ENCODE measurements at places on chromosomes 16 and 17.

- DNase-seq: no peak
Measured at GRCh38 chr16:68155425-68155824, 70.3 kb downstream of the NFATC3 start.

- DNase-seq: no peak
Measured at GRCh38 chr17:49952912-49953497, 16.0 kb upstream of the DLX4 start.

DNA sequence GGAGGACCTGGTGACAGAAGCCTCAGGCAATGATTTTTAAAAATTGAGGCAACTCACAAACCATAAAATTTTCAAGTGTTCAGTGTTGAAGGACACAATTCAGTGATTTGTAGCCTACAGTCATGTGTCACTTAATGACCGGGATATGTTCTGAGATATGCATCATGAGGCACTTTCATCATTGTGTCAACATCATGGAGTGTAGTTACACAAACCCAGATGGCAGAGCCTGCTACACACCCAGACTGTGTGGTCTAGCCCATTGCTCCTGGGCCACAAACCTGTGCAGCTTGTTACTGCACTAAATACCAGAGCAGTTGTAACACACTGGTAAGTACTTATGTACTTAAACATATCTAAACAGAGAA, 1.6 kb downstream of the PRSS41 start:
- no peak for DNase-seq

DNA sequence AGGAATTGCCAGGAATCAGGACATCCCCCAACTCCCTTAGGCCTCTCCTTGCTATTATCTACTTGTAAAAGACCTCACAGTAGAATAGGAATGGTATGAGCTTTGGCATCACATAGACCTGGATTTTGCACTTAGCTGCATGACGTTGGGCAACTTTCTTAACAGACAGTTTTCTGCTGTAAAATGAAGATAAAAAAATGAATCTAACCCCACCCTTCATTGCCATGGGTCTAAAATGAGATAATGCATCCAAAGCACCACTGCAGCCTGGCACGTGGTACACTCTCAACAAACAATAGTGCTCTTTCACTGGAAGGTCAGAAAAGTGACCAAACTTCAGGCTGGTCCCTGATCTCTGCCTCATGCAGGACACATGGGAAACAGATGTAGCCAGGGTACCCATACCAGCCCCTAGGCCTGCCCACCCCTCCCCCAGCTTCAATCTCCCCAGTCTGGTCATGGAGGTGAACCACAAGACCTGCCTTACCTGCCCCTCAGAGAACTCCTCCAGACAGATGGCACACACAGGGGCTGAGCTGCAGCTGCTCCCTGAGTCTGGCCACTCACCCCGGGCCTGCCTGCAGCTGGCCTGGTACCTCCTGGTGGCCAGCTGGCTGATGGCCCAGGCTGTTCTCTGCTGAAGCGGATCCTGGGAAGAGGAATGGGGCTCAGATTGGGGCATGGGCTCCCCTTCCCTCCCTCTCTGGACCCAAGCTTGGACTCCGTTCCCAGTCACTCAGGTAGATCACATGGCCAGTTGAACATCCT, 8.5 kb upstream of the SUPT4H1 start:
- no peak for DNase-seq

DNA sequence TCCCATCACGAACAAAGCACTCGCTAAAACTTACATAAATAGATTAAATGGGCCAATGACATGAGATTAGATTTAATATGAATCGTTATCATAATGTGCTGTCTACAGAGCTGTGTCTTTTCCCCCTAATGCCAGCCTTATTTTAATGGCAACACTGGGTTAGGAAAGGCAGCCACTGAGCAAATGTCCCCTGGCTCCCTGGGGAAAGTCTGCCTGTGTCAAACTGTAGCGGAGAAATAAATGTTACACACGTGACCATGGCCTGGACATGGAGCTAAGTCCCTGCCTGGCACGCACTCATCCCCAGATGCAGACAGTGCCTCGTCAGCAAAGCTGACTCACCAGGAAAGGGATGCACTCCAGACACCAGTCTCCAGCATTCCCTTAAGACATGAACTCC, 61.3 kb upstream of the SDK2 start:
- DNase-seq: peak; percentile 34

- DNase-seq: no peak
Measured at GRCh38 chr17:5962371-5962770, 107.8 kb upstream of the WSCD1 start.

DNA sequence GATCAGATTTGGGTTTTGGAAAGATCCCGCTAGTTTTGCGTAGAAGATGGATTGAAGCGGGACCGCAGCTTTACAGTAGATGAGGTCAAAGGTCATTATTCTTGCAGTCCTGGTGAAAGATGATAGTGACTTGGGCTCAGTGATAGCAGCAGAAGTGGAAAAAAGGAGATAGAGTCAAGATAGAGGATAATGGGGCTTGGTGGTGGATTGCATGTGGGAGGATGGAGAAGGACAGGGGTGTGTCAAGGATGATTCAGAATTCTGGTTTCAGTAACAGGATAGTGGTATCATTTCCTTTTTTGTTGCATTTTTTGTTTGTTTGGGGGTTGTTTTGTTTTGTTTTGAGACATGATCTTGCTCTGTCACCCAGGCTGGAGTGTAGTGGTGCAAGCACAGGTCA, 28.7 kb downstream of the CHD9NB start:
- no peak for DNase-seq

DNA sequence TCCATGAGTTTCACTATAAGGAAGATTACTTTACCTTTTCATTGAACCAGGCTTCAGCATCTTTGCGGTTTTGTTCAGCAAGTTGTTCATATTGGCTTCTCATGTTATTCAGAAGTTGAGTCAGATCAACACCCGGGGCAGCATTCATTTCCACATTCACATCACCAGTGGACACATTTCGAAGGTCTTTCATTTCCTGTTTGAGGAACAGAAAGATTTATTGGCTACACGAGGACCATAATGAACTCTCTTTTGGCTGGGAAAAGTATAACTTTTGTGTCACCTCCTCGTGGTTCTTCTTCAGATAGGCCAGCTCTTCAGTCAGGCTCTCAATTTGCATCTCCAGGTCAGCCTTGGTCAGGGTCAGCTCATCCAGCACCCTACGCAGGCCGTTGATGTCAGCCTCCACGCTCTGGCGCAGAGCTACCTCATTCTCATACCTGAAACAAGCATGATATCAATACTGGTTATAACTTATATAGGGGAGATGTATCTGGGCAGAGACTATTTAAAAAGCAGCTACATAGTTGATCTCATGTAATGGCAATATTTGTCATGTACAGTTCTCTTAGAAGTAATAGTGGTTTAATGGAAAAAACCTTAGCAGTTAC, 2.1 kb downstream of the KRT10 start:
- no peak for DNase-seq

DNA sequence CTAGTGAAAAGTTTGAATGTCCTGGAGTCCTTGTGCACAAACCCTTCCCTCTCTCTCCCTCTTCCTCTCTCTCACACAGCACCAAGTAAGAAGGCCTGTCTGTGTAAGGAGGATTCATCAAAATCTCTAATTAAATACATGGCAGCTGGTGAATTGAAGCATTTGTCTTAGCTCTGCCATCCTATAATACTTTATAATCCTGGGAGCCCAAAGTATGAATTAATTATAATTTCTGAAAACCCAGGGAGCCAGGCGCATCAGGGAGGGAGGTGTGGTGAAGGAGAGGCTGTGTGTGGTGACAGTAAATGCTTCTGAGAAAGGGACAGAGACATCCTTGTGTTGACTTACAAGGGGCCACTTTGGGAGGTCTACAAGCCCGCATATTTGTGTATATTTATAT, 691.4 kb upstream of the EEF2KMT start:
- DNase-seq: no peak

DNA sequence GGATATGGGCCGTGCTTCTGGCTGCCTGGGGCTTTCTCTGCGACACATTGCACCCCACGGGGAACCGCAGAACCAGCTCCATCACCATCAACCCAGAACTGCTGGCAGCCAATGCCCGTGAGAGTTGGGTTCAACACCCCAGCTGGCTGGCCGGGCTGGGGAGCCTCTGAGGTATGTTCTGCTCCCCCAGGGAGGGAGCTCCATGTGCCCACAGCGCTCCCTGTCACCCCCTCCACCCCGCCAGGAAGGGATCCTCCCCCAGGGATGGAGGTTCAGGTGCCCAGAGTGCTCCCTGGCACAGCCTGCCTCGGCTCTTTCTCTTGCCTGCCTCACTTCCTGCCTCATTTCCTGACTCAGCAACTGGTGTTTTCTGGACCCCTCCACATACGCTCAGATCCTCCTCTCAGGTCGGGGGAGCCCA, 24.2 kb upstream of the MPRIP start:
- no peak for DNase-seq

GRCh38 chr16:77223184-77223583, 24.0 kb downstream of the SYCE1L start:
- DNase-seq: no peak

GRCh38 chr16:10668322-10669045, 26.2 kb downstream of the TEKT5 start:
- DNase-seq: peak; percentile 35

- DNase-seq: no peak
Measured at GRCh38 chr17:13933441-13934276, 135.6 kb upstream of the COX10 start.

DNA sequence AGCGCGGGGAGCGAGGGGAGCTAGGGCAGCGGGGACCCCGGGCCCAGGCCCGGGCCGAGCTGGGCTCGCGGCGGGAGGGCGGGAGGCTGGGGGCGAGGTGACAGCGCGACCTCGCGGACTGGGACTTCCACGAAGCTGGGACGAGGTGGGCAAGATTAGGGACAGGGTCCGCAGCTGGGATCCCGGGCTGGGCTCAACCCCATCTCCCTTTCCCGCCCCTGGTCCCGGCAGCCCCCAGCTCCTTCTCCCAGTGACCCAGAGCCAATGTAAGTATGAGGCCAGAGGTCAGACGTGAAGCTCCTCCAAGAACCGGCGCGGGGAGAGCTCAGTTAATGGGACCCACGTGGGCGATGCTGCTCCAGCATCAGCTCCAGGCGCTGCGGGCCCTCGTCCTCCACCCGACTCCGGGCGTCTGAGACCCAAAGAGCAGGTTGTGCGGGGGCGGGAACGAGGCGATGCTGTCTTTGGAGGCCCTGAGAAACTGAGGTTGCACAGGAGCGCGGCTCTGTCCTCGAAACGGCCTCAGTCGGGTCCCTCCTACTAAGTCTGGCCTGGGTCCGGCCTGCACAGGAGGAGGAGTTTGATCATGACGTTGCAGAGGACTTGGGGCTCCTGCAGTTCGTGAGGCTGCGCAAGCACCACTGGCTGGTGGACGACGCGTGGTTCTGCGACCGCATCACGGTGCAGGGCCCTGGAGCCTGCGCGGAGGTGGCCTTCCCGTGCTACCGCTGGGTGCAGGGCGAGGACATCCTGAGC, 585 bp downstream of the ALOX12 start:
- no peak for DNase-seq

DNA sequence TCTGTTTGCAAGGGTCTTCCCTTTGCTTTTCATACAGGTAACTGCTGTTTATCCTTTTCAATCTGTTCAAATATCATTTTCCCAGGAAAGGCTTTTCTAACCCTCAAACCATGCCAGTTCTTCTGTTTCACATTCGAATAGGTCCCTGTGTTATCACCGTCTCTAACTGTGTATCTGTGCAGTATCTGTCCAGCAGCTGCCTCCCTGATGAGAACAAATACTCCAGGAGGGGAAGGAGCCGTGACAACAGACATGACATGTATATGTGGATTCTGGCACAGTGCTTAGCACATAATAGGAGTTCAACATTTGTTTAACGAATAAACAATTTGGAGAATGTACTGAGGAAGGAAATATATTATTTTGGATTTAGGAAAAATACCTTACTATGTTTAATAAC, 95.7 kb downstream of the STX8 start:
- DNase-seq: no peak

DNA sequence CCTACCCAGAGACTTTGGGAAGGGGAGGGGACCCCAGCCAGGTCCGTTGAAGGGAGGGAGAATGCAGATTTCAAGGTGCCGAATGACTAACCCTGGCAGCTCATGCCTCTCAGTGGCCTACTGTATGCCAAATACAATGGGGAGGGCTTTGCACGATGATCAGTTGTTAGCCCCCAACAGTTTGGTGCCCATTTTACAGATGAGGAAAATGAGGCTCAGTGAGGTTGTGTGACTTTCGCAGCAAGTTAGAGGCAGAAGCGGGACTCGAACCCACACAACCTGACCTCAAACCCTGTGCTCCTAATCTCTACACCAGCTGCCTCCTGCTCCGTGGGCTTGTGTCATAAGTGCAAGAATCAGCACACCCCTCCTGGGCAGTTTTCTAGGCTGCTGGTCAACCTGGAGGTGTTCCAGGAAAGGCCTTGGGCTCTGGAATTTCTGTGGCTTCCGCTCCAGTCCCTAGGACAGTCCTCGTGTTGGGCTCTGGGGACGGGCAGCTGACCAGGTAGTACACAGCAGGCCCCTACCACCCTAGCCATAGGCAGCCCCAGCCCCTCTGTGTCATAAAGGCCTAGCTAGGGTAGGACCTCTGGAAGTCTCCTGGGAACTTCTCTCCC, 11.9 kb upstream of the NAGPA start:
- DNase-seq: no peak

DNA sequence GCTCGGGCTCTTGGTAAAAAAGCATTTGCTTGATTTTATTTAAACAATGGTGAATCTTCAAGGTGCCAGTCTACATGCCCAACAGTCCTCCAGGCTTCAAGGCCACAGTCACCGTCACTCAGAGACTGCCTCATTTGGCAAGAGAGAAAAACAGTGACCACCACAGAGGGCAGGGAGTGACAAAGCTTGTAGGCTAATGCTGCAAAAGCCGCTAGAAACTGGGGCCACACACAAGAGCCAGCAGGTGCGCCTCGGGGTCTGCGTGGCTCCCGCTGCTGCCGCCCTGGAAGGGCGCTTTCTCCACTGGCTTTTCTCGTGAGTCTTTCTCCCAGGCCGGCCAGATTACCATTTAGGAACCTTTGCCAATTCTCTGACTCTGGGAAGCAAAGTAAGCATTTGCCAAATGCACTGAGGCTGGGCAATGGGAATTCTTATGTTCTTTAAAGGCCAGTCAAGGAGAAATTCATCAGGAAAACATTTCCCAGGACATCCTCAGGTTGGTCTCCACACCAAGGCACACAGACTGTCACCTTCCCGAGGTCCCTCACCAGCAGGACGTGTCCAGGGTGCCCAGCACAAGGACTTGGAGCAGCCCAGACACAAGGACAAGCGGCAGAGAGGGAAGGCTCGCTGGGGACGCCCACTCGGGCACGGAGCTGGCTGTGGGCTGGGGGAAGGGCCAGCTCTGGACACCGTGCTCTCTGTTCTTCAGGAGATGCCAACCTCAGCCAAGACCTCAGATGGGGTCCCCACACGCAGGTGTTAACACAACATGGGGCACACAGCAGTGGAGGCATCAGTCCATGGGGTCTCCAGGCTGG, 12.5 kb upstream of the C16orf95 start:
- no peak for DNase-seq

- DNase-seq: no peak
Measured at GRCh38 chr17:41513168-41513547, 5.5 kb downstream of the KRT15 start.

GRCh38 chr16:74651841-74652240, 14.8 kb downstream of the RFWD3 start:
- no peak for DNase-seq

GRCh38 chr16:9384141-9384540, 292.7 kb downstream of the HAPSTR1 start:
- no peak for DNase-seq

Measured in NCI-H524 (cell line).